Aorta (tissue), 5 donors: ENCODE measurements at places on chromosomes 3 and 15. TPM values are rescaled to one million over a fixed set of nuclear protein-coding genes. Genes with fewer than 3 reads are reported as not detected.

- H3K4me3 ChIP-seq: no peak overlapping the region
- H3K4me1 ChIP-seq: no peaks in the 10 kb centered on the region
- no peak overlapping the region for H3K27ac ChIP-seq
- DNase-seq: peak; percentile 13
- H3K36me3 ChIP-seq: no peaks in the 10 kb centered on the region
Observed at GRCh38 chr3:126512026-126512425, 5.5 kb downstream of the UROC1 start.

DNA sequence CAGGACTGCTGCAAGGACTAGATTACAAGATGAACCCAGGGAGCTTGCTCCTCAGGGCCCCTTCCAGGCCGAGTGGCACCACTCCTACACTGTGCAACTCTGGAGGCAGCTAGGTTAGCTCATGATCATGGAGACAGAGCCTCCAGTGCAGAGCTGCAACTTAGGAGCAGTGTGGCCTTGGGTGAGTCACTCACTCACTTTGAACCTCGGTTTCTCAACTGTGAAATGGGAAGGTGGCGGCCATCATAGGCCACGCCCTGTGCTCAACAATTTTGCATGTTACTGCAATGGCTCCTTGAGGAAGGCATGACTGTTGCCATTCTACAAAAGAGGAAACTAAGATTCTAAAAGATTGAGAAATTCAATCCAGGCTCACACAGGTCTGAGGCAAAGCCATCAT, 11.2 kb upstream of the CXCR6 start:
- no peak overlapping the region for H3K27ac ChIP-seq
- H3K36me3 ChIP-seq: no peaks in the 10 kb centered on the region
- no peak overlapping the region for H3K4me3 ChIP-seq

Gene BCHE
- total RNA-seq: 4.3 TPM

DNA sequence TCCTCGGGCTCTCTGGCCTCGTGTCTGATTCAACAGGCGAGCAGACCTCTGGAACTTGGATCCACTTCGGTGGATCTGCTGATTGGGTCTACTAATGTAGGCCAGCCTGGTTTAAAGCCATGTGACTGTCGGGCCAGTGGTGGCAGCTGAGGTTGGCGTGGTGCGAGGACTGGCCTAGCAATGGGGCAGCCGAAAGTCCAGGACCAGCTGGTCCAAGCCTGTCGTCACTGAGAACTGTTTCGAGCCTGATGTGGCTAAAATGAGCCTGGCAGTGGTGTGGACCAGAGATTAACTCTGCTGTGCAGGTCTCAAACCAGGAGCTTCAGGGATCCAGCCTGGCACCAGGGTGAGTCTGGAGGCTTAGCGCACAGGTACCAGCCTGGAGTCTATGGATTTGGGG, 56.4 kb upstream of the ROBO1 start:
- no peaks in the 10 kb centered on the region for H3K4me1 ChIP-seq
- H3K36me3 ChIP-seq: no peaks in the 10 kb centered on the region
- no peak overlapping the region for H3K4me3 ChIP-seq
- no peaks in the 10 kb centered on the region for H3K27me3 ChIP-seq

DNA sequence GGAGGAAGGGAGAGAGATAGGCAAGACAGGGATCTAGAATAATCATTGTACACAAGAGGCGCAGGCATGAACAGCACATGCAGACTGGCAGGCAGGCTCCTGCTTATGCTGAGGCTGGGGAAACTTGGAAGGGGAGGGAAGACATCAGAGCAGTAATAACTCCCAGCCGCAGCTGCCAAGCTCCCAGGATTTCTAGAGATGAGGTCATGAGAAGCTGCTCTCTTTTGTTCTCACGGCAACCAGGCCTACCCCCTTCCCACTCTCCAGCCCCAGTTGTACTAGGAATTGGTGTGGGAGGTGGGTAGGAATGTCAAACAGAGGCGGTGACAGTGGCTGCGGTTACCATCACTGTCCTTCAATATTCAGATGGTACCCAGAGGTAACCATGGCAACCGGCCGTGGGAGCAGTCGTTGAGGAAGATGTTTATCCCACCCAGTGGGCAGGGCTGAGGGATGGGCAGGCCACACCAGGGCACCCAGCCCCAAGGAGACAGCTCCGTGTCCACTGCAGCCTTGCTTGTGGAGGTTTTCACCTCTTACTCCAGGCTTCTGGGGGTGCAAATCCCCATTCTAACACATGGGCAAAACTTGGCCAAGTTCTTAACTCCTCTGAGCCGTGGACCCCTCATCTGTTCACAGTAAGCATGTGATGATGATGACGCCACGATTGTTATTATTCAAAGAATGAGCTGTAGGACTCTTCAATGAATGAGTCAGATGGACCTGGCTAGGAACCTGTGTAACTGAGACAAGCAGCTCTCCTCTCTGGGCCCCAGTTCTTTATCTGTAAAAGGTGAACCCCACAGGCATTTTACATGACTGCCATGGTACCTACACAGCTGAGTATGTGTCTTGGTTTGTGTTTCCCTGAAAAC, 360.8 kb upstream of the PROK2 start:
- H3K4me1 ChIP-seq: peaks cover 4% of the 10 kb centered on the region
- no peak overlapping the region for H3K4me3 ChIP-seq
- no peak for DNase-seq
- H3K36me3 ChIP-seq: no peaks in the 10 kb centered on the region
- H3K27me3 ChIP-seq: no peaks in the 10 kb centered on the region
